NCI-H2081 (cell line): ENCODE measurements at places on chromosomes 5 and 9.

DNA sequence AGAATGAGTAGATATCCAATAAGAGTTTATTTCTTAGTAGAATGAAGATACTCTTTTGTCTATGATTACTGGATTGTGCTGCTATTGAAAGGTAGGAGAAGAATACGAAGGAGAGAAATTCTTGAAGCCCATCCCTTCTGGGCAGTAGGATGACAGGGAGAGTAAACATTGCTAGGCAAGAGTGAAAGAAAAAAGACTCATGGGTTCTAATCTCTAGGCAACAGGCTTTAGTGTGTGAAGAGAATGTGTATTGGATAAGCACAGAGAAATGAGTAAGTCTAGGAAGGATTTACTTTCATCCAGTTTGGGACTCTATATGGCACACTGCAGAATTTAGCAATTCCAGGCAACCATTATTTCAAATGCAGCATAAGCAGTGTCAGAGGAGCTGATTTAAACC, 216.0 kb downstream of the GABRG2 start:
- no peak for DNase-seq

DNA sequence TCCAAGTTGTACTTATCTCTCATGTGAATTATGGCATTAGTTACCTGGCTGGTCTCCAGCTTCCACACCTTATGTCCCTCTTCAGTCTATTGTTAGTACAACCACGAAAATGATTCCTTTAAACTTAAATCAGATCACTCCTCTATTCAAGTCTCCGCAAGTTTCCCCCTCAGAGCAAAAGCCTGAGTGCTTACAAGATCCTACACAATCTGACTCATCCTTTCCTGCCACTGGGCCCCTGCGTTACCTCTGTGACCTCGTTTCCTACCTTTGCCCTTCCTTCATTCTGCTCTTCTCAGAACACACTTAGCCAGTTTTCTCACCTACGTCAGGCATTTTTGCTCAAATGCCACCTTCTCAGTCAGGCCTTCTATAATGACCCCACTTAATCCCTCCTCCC, 45.1 kb upstream of the GLIS3 start:
- DNase-seq, result no peak

DNA sequence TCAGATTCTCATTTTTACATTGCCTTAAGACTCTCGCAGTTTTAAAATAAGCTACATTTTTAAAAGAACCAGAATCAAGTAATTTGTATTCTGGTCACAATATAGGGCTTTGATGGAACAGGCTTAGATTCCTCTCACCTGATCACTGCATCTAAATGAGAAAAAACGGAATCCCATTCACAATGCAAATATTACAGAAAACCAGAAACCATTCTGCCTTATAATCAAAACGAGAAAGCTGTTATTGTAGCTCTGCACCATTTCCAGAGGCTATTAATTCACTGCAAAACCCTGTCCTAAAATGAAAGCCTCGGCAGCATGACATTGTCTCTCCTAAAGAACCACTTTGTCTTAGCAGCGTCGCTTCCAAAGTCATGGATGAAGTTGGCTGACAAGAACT, 116.1 kb upstream of the ZNF366 start:
- no peak for DNase-seq

GRCh38 chr5:15495026-15495425, 5.0 kb upstream of the FBXL7 start:
- DNase-seq, result no peak

- no peak for DNase-seq
Observed at GRCh38 chr5:9343146-9343850, 202.6 kb downstream of the SEMA5A start.

- no peak for DNase-seq
Observed at GRCh38 chr5:38806775-38807258, 39.0 kb upstream of the OSMR start.

DNA sequence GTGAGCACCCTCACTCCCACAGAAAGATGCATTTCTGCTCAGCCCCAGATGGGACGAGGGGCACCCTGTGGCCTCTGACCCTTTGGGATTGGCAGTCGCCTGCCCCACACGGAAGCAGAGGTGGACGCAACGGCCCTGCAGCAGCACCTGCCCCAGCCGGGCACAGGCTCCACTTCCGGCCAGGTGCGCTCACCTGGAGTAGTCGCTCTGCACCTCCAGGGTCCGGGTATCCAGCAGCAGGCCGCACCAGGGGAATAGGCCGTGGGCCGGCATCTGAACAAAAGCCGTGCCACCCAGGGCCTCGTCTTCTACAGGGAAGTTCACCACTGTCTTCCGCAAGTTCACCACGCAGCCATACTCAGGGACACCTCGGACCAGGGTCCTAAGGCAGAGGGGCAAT, 30.7 kb downstream of the TERT start:
- no peak for DNase-seq

DNA sequence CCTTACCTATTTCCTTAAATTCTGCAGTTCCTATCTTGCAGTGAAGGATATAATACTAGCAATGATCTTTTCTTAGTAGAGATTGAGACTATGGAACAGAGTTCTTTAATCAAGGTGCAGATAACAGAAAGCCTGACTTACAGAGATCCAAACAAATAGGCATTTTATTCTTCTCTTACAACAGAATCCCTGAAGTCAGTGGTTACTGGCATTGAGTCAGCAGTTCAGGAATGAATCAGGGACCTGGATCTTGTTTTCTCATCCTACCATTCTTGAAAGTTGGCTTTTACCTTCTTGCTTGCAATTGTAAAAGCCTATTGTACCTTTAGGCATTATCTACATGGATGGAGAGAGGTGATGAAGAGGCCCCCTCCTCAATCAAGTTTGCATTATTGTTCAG, 47.5 kb upstream of the TLE4 start:
- DNase-seq, result no peak

DNA sequence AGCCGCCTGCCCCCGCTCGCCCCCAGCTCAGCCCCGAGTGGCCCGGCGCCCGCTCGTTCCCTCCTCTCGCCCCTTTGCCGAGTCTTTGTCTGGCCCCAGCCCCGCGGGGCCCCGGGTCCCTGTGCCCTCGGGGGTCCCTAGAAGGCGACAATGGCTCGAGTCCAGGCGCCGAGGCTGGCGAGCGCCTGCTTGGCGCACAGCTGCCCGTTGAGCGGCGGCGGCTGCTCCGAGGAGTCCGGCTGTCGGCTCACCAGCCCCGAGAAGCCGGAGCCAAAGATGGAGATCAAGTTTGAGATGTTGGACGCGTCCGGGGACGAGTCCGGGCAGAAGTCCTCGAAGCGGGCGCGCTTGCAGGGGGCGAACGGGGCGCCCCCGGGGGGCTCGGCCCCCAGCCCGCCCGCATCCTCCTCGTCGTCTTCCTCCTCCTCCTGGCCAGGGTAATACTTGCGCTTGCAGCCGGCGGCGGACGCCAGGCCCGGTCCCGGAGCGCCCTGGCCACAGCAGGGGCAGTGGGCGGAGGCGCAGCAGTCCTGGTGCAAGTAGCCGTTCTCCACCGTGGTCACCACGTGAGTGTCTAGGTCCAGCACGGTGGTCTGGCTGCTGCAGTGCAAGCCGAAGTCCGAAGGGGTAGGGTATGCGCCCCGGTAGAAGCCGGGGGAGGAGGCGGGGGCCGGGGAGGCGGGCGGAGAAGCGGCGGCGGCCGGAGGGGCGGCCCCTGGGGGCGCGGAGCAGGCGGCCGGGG, 1.2 kb downstream of the IER5L start:
- DNase-seq, result peak; percentile 26

DNA sequence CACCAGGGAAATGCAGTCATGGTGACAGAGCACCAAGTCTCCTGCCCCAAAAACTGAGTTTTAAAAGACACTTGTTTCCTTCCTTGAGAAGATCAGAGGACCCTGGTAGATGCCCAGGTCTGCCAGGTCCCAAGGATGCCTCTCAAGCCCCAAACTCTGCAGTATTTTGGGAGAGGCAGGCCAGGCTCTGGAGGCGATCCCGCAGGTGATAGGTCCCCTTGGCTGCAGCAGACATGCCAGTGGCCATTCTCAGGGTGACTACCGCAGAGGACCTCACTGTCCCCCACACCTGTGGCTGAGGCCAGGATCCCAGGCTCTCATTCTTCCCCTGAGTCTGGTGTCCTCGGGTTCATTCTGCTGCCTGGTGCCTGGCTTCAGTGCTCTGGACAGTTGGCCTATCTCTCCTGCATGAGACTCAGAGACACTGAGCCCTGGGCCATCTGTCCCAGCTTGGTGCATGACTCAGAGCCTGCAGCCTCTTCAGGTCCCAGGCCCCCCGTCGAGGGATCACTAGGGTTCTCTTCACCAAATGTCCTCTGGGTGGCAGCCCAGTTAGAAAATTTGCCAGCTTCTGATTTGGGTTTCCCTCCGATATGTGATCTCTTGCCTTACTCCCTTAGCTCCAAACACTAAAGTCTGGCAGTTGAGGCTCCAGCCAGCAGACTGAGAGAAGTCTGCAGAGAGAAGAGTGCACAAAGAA, 59.7 kb upstream of the GARNL3 start:
- DNase-seq, result no peak

DNA sequence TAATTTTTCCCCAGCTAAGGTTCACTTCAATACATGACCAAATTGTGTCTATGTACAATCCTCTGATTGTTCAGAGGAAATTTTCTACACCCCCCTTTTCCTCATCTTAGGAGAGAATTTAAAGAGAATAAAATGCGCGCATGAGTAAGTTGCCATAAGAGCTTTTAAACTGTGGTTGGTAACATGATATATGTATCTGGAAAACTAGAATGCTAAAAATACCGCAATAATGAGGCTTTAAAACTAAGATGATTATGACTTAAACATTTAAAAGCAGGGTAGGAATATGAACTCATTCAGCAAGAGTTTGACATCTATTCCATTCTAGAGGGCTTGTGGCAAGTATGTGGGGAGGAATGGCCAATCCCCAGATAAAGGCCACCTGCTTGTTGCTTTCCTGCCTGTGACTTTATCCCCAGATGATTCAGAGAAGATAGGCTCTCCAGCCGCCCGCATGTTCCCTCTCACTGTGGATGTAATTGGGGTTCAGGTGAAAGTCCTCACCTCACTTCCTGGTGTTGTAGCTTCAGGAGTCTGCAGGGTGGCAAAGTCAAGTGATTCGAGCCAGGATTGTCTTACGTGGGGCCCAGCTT, 26.5 kb upstream of the BASP1 start:
- no peak for DNase-seq

- DNase-seq, result no peak
Observed at GRCh38 chr5:150377964-150378694, 20.6 kb downstream of the TCOF1 start.

DNA sequence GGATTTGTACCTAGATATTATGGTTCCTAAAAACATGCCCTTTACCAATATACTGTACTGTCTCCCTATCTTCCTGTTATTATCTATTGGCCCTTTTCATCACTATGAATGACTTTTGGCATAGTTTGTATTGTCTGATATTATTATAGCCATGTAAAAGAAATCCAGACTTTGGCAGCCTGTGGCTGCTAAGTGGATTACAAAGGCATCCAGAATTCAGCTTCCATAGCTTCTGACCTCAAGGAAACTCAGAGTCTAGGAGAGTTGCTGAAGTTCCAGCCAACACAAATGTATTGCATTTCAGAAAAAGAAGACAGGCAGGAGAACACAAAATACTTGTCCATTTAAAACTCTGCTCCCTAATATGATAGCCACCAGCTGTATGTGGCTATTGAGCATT, 319.2 kb upstream of the MPDZ start:
- DNase-seq, result no peak

DNA sequence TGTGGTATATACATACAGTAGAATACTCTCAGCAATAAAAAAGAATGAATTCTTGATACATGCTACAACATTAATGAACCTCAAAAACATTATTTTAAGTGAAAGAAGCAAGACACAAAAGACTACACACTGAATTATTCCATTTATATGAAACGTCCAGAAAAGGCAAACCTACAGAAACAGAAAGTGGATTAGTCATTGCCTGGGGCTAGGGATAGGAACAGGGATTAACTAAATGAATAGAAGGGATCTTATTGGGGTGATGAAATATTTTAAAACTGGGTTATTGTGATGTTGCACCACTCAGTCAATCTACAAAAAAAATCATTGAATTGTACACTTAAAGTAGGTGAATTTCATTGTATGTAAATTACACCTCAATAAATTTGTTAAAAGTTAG, 326.7 kb downstream of the PIK3R1 start:
- DNase-seq, result no peak

GRCh38 chr5:3033033-3033755, 281.7 kb upstream of the IRX2 start:
- no peak for DNase-seq

- DNase-seq, result no peak
Observed at GRCh38 chr9:120256146-120256545, 323.8 kb downstream of the CDK5RAP2 start.

DNA sequence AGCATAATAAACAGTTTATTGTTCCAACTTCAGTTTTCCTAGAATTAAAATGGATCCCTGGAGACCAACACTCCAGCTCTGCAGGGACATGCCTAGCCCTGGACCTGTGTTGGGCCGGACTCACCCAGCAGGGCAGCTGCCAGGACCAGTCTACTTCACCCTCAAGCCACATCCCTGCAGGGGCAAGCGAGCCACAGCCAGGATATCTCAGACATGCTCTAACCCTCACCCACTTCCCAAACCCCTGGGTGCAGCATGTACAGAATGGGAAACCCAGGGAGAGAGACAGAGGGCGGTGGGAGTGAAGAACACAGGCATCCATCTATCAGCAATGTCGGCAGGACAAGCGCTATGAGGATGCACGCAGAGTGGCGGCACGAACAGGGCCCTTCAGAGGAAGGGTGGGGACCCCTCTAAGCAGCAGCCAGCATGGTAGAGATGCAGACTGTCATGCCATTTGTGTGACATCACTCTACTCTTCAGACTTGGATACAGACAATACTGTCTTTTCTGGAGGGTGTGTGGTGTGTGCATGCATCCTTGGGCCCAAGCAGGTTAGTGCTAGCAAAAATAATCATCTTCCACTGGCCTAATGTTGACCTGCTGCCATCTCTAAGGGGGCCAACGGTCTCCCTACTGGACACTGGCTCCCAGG, 83.1 kb downstream of the SEMA4D start:
- DNase-seq, result no peak

- DNase-seq, result no peak
Observed at GRCh38 chr5:53339962-53340540, 140.4 kb upstream of the FST start.

DNA sequence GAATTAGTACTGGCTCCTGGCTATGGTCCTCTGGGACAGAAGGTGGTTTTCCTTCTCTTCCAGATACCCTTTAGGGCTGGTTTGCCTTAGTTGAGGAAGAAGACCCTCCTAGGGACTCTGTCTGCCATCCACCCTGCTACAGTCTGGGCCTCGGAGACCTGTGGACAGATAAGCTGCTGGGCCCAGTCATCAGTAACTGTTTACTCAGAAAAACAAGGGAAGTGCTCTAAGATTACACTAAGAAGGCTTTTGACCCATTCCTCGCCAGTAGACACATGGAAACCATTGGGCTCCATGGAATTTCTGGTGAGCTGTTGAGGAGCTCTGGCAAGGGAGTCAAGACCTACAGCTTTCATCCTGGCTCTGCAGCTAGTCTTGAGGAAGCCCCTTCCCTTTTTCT, 31.2 kb downstream of the LARP1 start:
- DNase-seq, result no peak

DNA sequence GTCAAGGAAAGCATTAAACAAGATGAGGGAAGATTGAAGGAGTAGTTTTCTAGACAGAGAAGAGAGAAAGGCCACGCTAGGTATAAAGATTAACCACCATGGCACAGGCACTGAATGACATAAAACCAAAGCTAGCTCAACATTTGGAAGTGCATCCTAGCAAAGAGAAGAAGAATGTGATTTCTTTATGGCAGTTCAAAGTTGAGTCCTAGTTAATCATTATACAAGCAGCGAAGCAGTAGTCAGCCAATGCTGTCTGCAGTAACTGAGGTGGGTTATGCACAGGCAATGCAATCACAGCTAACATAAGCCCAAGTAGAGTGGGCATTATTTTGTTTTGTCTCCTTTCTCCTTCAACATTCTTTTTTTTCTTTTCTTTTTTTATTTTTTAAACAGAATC, 24.0 kb upstream of the ANKRD31 start:
- no peak for DNase-seq
